Stimulated activated CD8-positive, alpha-beta memory T cell treated with anti-CD3 and anti-CD28 coated beads, Interleukin-4, amount 100 ng/mL, for 24 hours (primary cell): ENCODE measurements at places on chromosomes 12 and 14.

GRCh38 chr14:50008974-50009373 lies 107.4 kb downstream of the VCPKMT start:
- DNase-seq, result no peak

- DNase-seq, result no peak
These were observed 326.5 kb downstream of the NAV3 start for GRCh38 chr12:78157199-78157598.

DNA sequence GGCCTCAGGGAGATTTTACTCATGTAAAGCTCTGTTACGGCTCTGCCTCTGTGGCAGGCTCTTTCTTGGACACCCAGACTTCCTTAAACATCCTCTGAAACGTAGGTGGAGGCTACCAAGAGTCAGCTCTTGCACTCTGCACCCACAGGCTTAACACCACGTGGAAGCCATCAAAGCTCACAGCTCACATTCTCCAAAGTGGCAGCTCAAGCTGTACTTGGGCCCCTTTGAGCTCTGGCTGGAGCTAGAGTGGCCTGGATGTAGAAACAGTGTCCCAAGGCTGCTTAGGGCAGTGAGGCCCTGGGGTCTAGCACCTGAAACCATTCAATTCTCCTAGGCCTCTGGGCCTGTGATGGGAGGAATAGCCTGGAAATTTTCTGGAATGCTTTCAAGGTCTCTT lies 155.3 kb upstream of the CDKN3 start:
- no peak for DNase-seq

GRCh38 chr14:68466491-68466977 lies 326.3 kb downstream of the ZFP36L1 start:
- no peak for DNase-seq

- DNase-seq, result no peak
These were observed 4.5 kb downstream of the HVCN1 start for GRCh38 chr12:110684312-110684836.

DNA sequence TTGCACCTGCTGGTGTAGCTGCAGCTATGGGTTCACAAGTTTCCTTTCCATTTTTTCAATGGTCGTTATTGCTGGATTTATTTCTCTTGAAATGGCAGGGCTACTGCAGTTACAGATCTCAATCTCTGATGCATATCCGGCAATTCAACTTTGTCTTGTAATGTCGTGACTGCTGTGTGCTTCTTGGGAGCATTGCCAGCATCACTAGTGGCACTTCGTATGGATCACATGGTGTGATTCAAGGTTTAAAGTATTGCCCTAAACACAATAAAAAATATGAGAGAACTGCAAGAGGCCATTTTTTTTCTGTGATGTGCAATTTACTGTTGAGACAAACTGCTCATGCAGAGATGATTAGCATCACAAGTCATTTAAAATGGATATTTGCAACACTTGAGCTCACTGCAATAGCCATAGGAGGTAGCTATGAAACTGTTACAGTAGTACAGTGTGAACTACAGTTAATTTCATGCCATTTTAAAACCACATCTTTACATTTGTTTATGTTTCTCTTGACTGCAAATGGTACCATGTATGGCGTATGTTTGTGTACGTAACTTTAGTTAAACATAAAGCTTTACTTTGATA lies 217.4 kb upstream of the PDE3A start:
- DNase-seq, result no peak

- DNase-seq, result no peak
These were observed 108.4 kb downstream of the SINHCAF start for GRCh38 chr12:31217356-31218130.

DNA sequence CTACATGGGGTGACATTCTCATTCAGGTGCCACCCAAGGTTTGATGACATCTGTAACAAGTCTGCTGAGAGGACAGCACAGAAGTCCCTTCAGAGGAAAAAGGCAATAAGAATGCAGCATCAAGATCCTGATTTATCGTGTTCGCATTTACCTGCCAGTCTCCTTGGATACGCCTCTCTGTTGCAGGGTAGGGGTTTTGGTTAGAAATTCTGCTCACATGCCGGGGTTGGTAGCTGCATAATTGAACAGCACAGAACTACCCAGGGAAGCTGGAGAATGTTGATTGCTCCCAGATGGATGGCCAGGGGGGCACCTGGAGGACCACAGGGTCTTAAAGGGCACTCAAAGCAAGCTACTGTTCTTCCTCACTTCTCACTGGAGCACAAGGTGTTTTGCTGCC lies 31.1 kb upstream of the CHST11 start:
- no peak for DNase-seq

DNA sequence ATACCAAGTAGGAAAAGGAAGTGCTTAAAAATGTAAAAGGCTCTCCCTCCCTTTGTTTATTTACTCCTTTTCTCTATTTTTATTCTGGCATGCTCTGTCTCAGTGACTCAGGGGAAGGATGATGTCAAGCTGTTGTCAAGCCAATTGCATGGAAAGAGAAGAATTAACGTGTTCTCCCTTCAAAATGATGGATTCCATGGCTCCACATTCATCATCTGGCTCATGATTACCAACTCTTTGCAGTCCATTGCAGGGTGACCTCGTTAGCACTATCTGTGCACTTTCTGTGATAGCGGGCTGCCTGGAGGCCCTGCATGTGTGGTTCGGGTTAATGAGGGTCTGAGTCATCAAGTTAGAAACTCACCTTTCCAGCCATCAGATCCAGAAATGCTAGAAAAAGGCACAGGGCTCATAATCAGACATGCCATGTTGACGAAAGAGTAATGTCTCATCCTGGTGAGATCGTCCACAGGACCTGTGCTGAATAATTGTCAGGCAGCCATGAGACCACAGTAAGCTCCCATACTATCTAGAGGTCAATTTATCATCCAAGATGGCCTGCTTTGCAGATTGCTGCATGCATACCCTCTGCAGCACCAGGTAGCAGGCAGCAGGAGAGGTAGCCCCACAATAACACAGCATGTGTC lies 79.2 kb upstream of the BTG1 start:
- no peak for DNase-seq

- no peak for DNase-seq
These were observed 3.3 kb upstream of the CHURC1 start for GRCh38 chr14:64910847-64911495.

- no peak for DNase-seq
These were observed 4.2 kb downstream of the CCDC60 start for GRCh38 chr12:119338593-119339363.

- DNase-seq, result no peak
These were observed 30.5 kb upstream of the TMEM179 start for GRCh38 chr14:104634886-104635570.

DNA sequence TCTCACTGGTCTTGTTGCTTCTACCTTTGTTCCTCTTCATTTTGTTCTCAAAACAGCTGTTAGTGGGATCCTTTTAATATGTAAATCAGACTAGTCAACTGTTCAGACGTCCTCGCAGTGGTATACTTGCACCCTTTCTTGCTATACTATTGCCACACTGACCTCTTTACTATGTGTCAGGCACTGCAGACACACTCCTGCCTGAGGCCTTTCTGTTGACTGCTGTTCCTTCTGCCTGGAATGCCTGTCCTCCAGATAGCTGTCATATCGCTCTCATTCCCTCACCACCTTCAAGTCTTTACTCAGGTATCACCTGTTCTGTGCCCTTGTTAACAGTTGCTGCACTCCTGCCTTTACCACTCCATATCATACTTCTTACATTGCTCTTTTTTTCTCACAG lies 90.0 kb upstream of the TMEM263 start:
- DNase-seq, result no peak

- DNase-seq, result no peak
These were observed 20.2 kb downstream of the TNFAIP2 start for GRCh38 chr14:103143506-103143905.

DNA sequence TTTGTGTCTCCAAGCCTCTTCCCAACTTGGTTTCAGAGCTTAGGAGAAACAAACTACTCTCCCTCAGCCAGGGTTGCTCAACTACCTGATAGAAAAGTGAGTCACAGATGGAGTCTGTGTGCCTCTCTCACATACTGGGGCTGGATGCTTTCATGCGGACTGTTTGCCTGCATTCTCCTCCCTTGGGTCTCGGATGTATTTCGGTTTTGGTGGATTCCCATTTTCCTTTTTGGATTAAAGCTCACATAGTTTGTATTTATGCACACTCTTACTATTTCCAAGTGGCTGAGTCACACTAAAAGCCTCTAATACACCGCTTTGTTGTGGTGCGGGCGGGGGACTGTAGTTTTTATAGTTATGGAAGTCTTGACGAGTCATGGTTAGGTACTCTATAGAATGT lies 505.4 kb downstream of the LRFN5 start:
- DNase-seq, result no peak

DNA sequence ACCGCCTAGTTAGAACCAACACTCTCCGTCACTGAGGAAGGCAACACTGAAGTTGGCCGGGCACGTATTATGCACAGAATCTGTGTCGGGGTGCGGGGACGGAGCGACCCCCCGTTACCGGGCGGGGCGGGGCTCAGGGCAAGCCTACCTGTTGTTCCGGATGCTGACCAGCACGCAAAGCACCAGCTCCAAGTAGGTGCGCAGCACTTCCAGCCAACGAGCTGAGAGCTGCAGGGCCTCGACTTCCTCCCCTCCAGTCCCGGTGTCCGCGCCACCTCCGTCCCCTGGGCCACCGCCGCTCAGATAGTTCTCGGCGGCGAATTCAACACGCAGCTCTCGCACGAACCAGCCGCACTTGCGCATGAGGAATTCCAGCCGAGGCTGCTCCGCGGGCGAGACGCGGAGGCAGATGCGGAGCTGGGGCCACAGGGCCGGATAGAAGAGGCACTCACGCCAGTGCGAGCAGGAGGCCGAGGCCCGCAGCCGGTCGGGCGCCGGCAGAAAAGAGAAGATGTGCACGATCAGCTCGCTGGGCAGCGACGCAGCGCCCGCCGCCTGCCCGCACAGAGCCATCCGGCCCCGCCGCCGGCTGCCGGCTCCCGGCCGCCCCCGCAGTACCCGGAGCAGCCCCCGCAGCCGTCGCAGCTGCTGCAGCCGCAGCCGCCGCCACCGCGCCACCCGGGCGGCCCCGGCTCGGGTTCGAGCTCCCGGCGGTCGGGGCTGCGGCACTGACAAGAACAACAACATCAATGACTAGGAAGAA lies 636 bp downstream of the FBXO33 start:
- peak; percentile 21 for DNase-seq

GRCh38 chr12:123091230-123092150 lies 59.4 kb downstream of the PITPNM2 start:
- no peak for DNase-seq

DNA sequence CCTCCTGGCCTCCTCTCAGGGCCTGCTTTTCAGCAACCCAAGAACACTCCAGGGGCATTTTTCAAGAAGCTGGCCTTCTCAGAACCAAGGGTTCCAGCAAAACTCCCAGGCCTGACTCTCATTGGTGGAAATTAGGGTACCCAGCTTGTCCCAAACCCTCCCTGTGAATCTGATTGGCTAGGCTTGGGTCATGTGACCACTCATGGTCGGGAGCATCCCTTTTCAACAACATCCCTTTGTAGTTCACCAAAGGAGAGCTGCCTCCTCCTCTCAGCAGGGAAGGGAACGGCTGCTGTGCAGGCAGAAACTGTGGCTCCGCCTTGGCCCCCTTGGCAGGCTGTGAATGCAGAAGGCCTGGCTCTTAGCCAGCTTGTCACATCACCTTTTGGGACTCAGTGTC lies 94.5 kb downstream of the AACS start:
- no peak for DNase-seq

DNA sequence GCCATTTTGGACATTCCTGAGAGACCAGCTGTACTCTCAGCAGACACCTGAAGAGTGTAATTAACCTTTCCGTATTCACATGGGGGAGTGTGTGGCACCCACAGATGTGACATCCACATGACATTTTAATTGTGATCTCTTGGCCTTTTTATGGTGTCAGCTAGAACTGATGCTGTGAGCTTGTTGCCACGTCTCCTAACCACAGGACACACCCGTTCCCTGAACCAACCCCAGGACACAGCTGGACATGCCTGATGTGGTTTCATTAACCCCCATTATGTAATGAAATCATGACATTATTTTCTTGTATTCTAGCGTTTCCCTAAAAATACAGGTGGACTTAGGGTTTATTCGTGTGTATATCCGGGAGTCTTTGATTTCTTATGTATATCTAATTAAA lies 1036.1 kb downstream of the TMEM121 start:
- no peak for DNase-seq

GRCh38 chr12:7161811-7162210 lies 27.7 kb upstream of the PEX5 start:
- no peak for DNase-seq

- DNase-seq, result no peak
These were observed 18.9 kb downstream of the VSX2 start for GRCh38 chr14:74257941-74258763.

DNA sequence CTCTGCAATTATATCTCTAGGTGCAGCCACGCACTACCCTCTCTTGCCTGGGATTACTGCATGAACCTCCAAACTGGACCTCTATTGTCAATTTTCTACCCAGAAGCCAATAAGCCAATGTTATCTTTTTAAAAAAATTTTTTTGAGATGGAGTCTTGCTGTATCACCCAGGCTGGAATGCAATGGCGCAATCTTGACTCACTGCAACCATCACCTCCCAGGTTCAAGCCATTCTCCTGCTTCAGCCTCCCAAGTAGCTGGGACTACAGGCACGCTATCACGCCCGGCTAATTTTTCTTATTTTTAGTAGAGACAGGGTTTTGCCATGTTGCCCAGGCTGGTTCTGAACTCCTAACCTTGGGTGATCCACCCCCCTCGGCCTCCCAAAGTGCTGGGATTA lies 11.2 kb upstream of the PXN start:
- no peak for DNase-seq

- no peak for DNase-seq
These were observed 404.3 kb downstream of the TMEM117 start for GRCh38 chr12:44240186-44240585.

GRCh38 chr12:51970904-51971646 lies 19.6 kb downstream of the ACVR1B start:
- no peak for DNase-seq

- no peak for DNase-seq
These were observed 24.9 kb downstream of the CCDC88C start for GRCh38 chr14:91392623-91393303.

- no peak for DNase-seq
These were observed 143.1 kb downstream of the ZNF664 start for GRCh38 chr12:124115976-124116690.

- no peak for DNase-seq
These were observed 62.5 kb upstream of the PRICKLE1 start for GRCh38 chr12:42652048-42652447.

GRCh38 chr12:65155784-65156183 lies 13.6 kb upstream of the LEMD3 start:
- no peak for DNase-seq

GRCh38 chr12:92640691-92641090 lies 62.1 kb upstream of the PLEKHG7 start:
- DNase-seq, result no peak

GRCh38 chr12:65022421-65022820 lies 98.7 kb downstream of the WIF1 start:
- DNase-seq, result no peak
